ENCODE measurements at places on chromosomes 12 and 14.

GRCh38 chr12:67477681-67478265 lies 170.8 kb upstream of the DYRK2 start:
- DNase-seq, result no peak

DNA sequence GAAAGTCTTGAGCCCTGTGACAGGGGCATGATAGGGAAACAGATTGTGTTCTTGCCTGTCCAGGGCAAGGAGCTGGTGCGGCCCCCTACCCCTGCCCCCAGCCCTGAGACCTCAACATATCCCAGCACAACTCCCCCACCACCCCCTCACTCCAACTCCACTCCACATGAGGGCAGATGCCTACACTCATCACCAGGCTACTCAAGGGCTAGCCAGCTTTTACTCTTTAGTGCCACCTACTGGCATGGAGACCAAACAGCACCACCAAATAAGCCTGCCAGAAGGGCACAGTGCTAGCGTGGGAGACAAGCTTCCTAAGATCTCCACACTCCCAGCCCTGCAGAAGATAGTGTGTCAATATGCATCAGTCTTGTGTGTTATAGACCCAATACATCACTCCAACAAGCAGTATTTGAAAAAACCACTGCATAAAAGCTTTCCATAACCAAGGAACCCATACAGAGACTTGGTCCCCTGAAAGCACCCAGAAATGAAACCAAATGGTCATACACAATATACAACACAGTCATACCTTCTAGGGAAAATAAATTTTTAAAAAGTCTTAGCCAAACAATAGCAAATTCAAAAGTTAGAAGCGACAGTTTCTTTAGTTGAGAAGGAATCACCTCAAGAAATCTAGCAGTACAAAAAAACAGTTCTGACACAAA lies 154.4 kb downstream of the KCNK10 start:
- peak; percentile 30 for DNase-seq

DNA sequence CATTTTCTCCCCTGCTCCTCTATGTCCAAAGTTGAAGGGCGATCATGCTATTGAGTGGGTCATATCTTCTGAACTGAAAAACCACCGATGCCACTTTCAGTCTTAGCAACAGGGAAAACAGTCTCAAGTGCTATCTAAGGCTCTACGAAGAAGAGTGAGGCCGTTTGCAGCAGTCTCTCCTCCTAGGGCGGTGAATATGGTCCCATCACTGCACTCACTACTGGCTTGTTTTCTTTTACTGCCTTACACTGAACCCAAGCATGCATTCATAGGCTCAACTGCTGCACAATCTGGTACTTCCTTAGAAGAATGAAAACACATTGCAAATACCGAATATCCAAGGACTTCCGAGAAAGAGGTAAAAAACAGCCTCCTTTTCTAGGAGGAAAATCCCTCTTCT lies 92.1 kb downstream of the DNAH10 start:
- no peak for DNase-seq

DNA sequence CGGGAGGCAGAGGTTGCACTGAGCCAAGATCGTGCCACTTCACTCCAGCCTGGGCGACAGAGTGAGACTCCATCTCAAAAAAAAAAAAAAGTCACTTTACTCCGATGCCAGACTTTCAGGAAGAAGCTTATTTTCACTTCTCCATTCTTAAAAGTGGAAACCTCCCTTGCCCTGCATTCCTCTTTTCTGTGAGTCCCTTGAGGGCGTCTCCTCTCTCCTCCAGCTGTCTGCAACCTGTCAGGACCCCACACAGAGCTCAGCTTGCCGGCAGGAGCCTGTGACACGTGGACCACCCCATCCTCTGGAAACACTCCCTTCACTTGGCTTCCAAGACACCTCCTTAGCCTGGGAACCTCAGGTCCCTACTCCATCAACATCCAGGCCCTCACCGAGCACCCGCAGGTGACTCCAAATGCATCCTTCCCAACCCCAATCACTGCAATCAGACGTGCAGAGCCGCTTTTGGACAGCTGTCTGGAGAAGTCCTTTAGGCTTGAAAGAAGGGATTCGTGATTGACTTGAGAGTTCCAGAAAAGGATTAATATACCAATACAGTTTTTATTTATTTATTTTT lies 34.3 kb downstream of the SLC15A4 start:
- DNase-seq, result no peak

- DNase-seq, result no peak
These were observed 45.7 kb upstream of the GXYLT1 start for GRCh38 chr12:42190376-42190775.

- no peak for DNase-seq
These were observed 75.6 kb upstream of the SLC24A4 start for GRCh38 chr14:92247341-92247740.

GRCh38 chr14:26217778-26218177 lies 380.1 kb downstream of the NOVA1 start:
- DNase-seq, result no peak

- DNase-seq, result no peak
These were observed 22.5 kb upstream of the PGF start for GRCh38 chr14:74977901-74978385.

DNA sequence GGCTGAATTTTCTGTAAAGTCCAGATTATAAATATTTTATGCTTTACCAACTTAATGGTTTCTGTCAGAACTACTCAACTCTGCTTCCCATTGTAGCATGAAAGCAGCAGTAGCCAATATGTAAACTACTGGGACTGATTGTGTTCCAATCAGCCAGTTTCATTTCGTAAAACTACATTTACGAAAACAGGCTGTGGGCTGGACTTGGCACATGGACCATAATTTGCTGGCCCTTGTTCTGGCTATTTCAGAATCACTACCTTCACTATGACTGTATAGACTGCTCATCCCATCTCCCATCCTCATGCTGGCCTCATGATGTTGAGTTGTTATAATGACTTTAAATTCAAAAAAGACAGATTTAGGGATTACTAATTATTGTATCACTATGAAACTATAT lies 38.7 kb downstream of the FAR2 start:
- DNase-seq, result no peak

DNA sequence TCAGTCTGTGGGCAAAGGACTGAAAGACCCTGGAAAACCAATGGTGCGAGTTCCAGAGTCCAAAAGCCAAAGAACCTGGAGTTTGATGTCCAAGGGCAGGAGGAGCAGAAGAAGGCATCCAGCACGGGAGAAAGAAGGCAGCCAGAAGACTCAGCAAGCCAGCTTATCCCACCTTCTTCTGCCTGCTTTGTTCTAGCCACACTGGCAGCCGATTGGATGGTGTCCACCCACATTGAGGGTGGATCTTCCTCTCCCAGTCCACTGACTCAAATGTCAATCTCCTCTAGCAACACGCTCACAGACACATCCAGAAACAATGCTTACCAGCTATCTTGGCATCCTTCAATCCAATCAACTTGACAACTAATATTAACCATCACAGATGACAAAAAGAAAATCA lies 57.2 kb upstream of the CAPRIN2 start:
- no peak for DNase-seq

DNA sequence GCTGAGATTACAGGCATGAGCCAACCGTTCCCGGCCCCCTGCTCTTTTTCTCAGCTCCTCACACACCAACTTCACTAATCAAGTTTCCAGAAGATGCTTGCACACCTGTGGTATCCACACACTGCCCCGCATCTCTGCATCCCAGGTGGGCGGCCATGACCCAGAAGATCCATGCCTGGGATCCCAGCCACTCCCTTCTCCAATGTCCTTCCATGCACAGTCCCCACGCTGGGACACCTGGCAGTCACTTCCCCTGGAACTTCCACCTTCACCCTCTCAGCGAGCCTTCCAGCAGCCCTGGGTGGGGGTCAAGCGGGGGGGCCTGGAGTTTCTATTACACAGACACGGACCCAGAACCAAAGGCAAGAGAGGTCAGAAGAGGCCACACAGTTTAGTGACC lies 107.8 kb downstream of the CALM1 start:
- DNase-seq, result no peak

All from CD4-positive, alpha-beta T cell (primary cell).